ENCODE measurements at places on chromosomes 13 and 19. TPM values are rescaled to one million over a fixed set of nuclear protein-coding genes. Genes with fewer than 3 reads are reported as not detected.

The WDR87 gene
- total RNA-seq: under 0.01 TPM

The KLF12 gene
- total RNA-seq: 35.7 TPM

The CCNE1 gene
- total RNA-seq: 13.7 TPM

The ACP7 gene
- total RNA-seq: 0.22 TPM

The FFAR2 gene
- total RNA-seq: not detected

The CASP14 gene
- not detected for total RNA-seq

The GPR183 gene
- total RNA-seq: 0.11 TPM

The FXYD7 gene
- not detected for total RNA-seq

The LSR gene
- 62.4 TPM for total RNA-seq

The ZNF835 gene
- not detected for total RNA-seq

The TYROBP gene
- not detected for total RNA-seq

The RPS5 gene
- 1,650 TPM for total RNA-seq

The ZNF221 gene
- 7.9 TPM for total RNA-seq

The PSG6 gene
- not detected for total RNA-seq

The OR7D2 gene
- not detected for total RNA-seq

The PALM3 gene
- 0.39 TPM for total RNA-seq

The PRR19 gene
- 1.2 TPM for total RNA-seq

The SCN1B gene
- total RNA-seq: 0.22 TPM

The PROZ gene
- total RNA-seq: not detected

The ARL11 gene
- 1.6 TPM for total RNA-seq

The RNF113B gene
- total RNA-seq: not detected

The C19orf67 gene
- 1.2 TPM for total RNA-seq

The RNF225 gene
- 2.8 TPM for total RNA-seq

The LILRA5 gene
- not detected for total RNA-seq

The SBNO2 gene
- total RNA-seq: 42.0 TPM

The WTIP gene
- total RNA-seq: 34.2 TPM

The CRLF1 gene
- 0.87 TPM for total RNA-seq

The COL5A3 gene
- 0.11 TPM for total RNA-seq

The PEAK3 gene
- not detected for total RNA-seq

The COL4A1 gene
- total RNA-seq: 189 TPM

The KIR2DL3 gene
- not detected for total RNA-seq

The IGFL1 gene
- total RNA-seq: not detected

The NLRP5 gene
- not detected for total RNA-seq

The ATCAY gene
- total RNA-seq: not detected

The NXNL1 gene
- not detected for total RNA-seq

The UBL5 gene
- total RNA-seq: 263 TPM

The METTL21C gene
- total RNA-seq: not detected

All from placental epithelial cell (primary cell).